ENCODE measurements at places on chromosomes 7 and 10. TPM values are rescaled to one million over a fixed set of nuclear protein-coding genes. Genes with fewer than 3 reads are reported as not detected.

DNA sequence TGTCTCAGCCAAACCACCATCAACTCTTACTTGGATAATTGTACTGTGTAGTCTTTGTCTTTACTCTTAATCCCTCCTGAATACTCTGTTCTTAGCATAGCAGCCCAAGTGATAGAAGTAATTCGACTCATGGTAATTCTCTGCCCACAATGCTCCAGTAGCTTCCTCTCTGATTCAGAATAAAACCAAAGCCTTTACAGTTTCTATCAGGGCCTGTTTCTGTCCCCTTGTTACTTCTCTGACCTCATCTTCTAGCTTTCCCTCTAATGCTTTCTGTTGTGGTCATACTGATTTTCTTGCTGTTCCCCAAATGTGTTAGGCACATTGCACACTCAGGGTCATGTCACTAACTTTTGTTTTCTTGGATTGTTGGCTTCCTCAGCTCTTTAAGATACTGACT lies 8.0 kb downstream of the ZNF518A start:
- no peak for DNase-seq

DNA sequence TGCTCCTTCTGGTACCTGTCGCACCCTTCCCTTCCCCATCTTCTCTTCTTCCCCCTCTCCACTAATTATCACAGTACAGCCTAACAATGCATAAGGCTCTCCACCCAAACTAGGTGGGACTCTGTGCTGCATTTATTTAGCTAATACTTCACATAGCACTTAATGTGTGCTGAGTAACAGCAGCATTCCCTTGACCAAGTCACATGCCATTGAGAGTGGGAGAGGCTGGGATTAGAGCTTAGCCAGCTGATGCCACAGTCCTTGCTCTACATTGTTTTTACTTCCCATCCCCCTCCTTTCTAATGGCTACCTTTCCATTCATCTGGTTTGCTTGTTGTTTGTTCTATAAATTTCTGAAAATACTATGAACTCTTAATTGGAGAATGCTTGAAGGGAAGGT lies 426.9 kb downstream of the LRMDA start:
- no peak for DNase-seq

The SH2D4B gene
- under 0.01 TPM for total RNA-seq

DNA sequence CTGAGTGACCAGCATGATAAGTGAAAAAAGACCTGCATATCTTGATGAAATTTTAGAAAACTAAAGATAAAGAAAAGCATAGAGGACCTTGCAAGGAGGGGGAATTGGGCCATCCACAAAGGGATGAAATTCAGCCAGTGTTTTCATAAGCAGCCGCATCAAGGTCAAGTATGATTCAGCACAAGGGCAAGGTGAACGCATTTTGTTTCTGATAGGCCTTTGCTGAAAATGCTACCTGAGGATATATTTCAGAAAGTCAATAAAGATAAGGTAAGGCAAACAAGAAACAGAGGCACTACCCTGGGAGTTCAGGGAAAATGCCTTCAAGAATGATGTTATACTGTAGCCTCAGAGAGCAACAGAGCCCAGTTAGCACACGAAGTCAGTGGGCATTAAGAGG lies 55.0 kb upstream of the SHH start:
- no peak for DNase-seq

The OR13A1 gene
- total RNA-seq: not detected

The NKX1-2 gene
- not detected for total RNA-seq

The COPS6 gene
- 79.3 TPM for total RNA-seq

The CLRN3 gene
- total RNA-seq: 0.13 TPM

DNA sequence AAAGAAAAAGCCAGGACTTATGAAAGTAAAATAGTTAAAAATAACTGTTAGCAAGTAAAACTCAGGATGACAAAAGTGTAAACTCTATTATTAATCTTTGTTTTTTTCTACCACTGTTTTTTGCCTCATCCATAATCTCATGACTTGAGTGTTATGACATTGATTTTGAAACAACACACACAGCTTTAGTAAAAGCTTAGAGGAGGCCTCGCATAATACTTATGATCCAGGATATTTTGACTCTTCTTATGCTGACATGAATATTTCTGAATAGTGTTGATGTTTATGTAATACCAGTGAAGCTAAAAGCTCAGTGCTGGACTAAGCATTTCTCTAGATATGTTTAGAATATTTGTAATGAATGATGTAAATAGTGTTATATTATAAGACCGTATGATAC lies 10.5 kb downstream of the KAT6B start:
- no peak for DNase-seq

GRCh38 chr7:24995466-24995865 lies 15.5 kb upstream of the OSBPL3 start:
- no peak for DNase-seq

GRCh38 chr10:101693978-101694673 lies 844 bp downstream of the FBXW4 start:
- peak; percentile 52 for DNase-seq

DNA sequence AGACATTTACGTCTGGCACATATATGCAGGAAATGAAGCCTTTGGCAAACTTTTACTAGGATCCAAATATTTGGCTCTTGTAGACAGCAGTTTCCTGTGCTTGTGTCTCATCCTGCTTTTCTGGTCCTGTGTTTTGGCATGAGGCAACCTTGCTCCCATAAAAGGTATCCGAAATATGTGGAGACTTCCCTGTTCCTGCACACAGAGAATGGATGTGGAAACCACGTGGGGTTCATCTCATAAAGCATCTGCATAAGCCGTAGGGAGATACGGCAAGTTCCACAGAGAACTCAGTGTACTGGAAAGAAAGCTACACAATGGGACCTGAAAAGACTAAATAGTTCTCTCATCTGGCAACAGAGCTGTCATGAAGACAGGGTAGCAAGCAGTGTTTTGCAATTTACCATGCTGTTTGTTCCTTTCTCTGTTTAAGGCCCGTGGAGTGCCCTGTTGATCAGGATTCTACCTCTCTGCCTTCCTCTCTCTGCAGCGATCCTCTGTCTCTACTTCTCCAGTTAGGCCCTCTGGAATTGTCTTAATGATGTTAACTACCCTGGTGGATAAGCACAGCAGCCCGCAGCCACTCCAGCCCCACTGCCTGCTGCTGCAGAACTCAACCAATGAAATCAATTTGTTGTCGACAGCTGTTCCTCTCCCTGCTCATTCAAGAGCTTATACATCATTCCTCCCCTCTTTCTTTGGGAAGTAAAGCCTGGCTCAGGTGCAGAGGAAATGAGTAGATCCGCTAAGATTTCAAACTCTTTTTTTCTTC lies 293.6 kb downstream of the CSTF2T start:
- DNase-seq: peak; percentile 79

DNA sequence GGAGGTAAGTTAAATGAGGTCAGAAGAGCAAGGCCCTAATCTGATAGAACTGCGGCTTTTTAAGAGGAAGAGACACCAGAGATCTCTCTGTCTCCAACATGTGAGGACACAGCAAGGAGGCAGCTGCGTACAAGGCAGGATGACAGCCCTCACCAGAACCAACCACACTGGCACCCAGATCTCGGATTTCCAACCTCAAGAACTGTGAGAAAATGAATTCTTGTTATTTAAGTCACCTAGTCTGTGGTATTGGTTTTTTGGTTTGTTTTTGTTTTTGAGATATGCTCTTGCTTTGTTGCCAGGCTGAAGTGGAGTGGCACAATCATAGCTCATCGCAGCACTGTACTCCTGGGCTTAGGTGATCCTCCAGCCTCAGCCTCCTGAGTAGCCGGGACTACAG lies 127.2 kb downstream of the DLG5 start:
- no peak for DNase-seq

The PTF1A gene
- total RNA-seq: not detected

GRCh38 chr7:51256209-51256781 lies 60.3 kb downstream of the COBL start:
- no peak for DNase-seq

The SVIL gene
- 62.6 TPM for total RNA-seq

DNA sequence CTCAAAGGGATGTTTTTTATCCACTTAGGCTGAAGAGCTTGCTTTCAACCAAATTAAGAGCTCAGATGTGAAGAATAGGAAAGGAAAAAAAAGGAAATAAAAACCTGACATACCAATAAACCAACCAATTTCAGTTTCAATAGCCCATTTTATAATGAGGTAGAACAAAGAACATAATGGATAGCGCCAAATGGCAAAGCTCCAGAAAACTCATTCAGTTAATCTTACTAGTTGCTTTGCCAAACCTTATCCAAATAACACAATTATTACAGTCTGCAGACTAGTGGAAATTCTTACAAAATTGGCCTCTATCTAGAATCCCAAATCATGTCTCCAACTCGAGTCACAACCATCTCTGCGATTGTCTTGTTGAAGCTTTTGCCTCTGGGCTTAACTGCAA lies 337.0 kb downstream of the CRPPA start:
- DNase-seq: no peak

The GPNMB gene
- not detected for total RNA-seq

DNA sequence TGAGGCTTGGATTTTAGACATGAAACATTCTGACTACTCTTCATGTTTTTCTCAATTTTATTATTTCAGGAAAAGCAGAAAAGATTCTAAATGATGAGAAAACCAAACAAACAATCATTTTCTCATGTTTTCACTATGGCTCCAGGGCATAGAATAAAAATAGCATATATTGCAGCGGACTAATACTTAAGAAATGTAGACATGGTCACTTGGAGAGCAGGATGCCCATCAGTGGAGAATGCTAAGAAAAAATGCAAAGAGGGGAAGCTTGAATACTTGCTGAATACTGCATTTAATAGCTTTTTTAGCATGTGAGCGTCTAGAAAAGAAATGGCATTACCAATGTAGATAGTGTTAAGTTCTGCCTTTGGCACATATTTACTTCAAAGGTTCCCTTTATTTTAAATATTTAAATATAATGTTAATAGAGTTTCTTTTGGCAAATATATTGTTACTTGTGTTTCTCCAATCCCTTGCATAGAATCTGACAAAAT lies 107.9 kb downstream of the PPP1R17 start:
- no peak for DNase-seq

- no peak for DNase-seq
Measured at GRCh38 chr10:62011558-62011957, 110.1 kb downstream of the ARID5B start.

GRCh38 chr7:137343281-137343841 lies at the start of gene PTN:
Gene PTN (minus strand): TSS chr7:137343733. CDS start chr7:137254973, 88,760 bp downstream.
- no peak for DNase-seq

DNA sequence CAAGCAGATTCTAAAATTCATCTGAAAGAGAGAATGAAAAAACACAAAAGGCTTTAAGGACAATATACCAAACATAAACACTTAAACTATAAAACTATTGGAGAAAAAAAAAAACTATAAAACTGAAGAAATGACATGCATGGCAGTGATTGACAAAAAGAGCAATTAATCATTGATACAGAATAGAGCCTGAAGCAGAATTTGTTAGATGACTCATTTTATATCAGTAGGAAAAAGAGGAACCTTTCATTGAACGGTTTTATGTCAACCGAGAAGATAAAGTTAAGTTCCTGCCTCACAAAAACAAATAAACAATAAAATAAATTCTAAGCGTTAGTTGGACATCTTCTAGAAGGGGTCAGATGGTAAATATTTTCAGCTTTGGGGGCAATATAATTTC lies 23.3 kb downstream of the NPY start:
- no peak for DNase-seq

The SLC18A3 gene
- total RNA-seq: not detected

DNA sequence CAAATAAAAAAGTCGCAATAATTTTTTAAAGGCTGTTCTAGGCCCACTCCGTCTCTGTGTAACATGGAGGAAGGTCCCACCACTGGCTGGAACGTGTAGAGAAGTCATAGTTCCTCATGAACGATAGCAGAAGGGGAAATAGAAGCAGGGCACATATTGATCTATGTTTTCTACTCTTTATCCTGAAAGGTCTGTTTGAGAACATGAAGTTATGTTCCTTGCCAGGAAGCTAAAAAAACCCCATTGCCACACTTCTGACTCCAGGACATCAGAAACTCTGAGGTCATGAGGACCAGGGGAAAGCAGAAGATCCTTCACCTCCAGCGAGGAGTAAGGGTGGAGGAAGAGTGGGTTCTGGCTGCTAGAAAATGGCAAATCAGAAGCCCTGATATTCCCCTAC lies 10.8 kb downstream of the ANKRD22 start:
- no peak for DNase-seq

DNA sequence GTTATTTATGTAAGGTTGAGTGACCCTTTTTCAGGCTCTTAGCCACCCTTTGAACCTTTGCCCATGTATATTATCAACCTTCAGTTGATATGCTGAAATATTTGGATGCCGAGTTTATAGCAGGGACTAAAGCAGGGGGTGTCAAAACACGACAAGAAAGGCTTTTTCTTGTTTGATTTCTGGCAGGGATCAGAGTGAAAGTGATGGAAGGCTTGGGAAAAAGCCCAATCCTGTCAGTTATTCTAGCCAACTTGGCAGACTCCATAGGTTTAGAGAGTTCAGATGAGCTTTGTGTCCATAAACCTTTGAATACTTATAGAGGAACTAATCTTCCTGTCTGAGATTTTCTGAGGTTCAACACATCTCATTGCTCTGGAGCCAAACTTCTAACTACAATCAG lies 47.5 kb downstream of the INHBA start:
- no peak for DNase-seq

The HOXA6 gene
- total RNA-seq: 1.9 TPM

GRCh38 chr7:126529254-126529653 lies 723.5 kb downstream of the GRM8 start:
- DNase-seq: no peak

GRCh38 chr7:134737566-134738345 lies 41.7 kb upstream of the CALD1 start:
- DNase-seq: peak; percentile 7

The HOXA5 gene
- total RNA-seq: 4.1 TPM

DNA sequence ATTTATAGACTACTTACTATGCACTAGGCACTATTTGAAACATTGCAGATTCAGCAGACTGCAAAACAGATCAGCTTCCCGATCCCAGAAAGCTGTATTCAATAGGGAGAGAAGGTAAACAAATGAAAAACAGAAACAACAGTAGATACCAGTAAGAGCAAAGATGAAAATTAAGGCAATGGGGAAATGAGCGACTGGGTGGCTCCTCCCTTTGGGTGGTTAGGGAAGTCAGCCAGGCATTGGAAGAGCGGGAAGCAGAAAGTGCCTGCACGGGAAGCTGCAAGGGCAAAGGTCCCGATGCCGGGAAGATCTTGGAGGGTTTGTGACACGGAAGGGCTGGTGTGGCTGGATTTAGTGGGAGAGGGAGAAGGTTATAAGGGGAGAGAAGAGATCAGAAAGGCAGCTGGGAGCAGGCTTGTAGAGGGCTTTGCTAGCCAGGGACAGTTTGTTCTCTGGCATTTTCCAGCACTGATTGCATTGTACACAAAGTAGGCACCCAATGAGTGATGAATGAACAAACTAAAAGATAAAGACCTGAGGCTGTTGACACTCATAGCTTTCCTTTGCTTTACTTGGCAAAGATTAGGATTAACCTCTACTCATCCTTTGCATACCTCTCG lies 67.8 kb downstream of the NAMPT start:
- peak; percentile 81 for DNase-seq

GRCh38 chr7:101121991-101122932 lies 4.6 kb upstream of the SERPINE1 start:
- DNase-seq: peak; percentile 98

- DNase-seq: peak; percentile 68
Measured at GRCh38 chr7:37495574-37496184, 47.0 kb upstream of the ELMO1 start.
